Urinary bladder (tissue), 4 donors: ENCODE measurements at places on chromosomes 7 and 10. TPM values are rescaled to one million over a fixed set of nuclear protein-coding genes. Genes with fewer than 3 reads are reported as not detected.
A peak's percentile ranks its signal among the peaks of the same experiment; 100 is the strongest.

GRCh38 chr7:746155-747061, 19.3 kb upstream of the PRKAR1B start:
- no peak for DNase-seq

DNA sequence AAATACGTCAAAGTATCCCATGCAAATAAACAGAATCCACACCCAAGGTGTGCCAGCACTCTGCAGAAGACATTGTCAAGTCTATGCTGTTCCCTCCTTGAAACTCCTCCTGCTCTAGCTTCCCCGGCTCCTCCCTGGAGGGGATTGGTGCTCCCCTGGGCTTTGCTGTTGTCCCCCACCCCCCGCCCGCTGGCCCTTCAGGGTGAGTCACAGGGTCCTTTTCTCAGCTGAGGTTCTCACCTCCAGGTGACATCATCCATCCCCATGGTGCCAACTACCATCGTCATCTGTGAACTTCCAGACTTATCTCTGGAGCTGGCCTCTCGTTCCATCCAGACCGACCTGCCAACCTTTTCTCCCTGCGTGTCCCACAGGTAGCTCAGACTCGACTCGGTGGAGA, 77.0 kb downstream of the ITIH5 start:
- no peak for DNase-seq

SLC26A4 gene
- 0.37 TPM for polyA plus RNA-seq

DNA sequence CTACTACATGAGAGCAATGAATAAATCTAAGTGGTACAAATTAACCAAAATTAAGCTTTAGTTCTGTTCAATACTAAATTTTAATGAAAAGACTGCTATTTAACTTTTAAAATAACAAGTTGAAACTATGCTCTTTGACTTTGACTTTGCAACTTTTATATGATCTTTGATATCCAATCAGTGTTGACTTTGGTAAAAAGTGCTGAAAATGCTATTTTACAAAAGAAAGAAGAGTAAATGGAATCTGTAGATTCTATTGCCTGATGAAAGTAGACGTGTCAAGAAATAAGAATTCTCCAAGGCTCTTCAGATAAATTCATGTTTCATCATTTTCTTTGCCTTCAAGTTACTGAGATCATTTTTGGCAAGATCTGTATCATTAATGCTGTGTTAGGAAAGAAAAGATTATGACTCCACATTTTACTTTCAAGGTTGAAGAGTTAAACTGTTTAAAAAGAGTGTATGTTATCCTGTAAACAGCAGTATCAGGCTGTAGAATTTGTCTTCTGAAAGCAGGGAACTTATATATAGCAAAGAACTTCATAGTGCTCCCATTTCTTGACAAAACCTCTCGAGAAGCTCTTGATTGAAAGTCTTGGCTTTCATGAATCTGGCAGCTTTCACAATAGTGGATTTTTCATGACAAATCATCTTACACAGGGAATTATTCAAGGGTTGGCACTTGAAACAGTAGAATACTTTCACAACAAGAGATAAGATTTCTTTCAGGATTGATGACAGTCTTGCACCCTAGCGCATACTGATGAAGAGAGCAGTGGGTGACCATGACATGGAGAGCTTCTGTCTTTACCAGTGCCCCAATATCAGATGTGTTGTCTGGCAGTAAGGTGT, 72.1 kb downstream of the PTEN start:
- DNase-seq = no peak

GRCh38 chr10:16436758-16437539, at the start of gene PTER:
Gene PTER (plus strand): TSS chr10:16437010. CDS start chr10:16484385, 47,375 bp downstream.
- DNase-seq = peak; percentile 71

DNA sequence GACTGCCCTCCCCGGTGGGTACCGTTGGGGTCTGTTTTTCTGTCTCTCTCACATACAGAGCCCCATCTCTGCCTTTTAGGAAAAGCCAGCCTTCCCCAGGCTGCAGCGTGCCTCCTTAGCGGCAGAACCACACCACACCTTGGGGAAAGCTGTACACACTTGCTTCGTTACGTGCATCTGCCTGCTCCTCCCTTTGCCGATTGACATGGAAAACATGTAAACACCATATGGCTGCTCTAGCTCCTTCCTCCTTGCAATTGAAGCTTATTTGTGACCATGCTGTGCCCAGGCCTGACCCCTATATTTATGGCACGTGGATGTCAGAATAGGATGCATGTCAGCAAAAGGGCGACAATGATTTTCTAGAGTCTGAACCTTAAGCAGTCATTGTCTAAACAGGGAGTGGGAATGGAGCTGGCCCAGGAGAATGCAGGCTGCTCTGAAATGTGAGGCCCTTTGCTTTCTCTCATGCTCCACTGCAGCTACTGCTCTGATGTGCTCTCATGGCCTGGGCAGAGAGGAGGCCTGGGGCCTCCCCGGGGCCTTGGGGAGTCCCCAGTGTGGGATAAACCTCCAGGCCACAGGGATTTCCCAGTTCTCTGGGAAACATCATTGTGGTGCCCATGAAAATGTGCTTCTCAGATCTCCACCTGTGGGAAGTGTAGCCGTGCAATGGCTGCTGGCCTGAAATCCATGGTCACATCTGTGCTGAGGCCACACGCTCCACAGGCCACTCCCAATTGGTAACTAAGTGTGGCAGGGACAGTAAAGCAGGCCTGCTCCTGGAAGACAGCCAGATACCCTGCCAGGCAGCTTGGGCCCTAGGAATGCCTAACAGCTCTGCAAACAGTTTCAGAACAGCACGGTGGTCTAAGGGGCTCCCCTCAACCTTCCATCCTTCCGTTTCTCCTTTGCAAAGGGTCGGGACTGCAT, 18.6 kb downstream of the PDE6C start:
- DNase-seq = no peak

- DNase-seq = peak; percentile 90
Measured at GRCh38 chr10:132331601-132332432, at the start of gene LRRC27. Gene LRRC27 (plus strand): TSS chr10:132332193. CDS start chr10:132333525, 1,332 bp downstream.

DNA sequence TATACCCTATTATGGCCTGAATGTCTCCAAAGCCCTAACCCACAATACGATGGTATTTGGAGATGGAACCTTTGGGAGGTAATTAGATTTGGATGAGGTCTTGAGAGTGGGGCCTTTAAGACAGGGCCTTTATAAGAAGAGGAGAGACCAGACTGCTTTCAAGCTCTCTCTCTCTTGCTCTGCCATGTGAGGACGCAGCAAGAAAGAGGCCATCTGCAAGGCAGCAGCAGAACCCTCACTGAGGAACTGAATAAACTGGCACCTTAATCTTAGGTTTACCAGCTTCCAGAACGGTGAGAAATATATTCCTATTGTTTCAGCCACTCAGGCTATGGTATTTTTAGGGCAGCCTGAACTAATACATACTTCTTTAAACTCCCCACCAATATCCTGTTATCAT, 2.0 kb upstream of the GNAI1 start:
- no peak for DNase-seq

DNA sequence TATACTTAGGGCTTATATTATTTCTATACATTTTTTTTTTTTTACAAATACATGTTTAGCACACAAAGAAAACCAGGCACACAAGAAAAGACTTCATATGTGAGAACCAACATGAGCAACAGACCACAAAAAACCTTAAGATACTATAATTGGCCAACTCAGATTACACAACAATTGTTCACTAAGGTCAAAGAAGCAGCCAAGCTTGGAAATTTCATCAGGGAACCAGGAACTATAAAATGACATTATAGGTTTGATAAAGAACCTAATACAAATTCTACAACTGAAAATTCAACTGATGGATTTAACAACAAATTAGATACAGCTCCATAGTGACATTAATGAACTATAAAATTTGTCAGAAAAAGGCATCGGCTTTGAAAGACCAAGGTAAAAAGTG, 4.4 kb upstream of the LUC7L2 start:
- DNase-seq = no peak

DNA sequence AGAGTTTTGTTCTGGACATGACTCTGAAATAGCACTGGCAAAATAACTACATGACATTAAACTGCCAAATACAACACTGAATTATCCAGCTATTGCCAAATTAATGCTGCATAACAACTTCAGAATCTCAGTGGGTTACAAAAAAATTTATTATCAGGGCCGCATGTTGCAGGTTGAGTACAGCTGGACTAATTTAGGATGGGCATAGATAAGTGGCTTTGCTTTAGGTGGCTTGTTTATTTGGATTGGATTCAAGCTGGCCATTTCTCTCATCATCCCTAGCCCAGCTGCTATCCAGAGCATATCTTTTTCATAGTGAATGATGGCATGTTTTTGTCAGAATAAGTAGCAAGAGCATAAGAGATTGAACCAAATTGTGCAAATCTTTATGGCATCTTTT, 1277.1 kb downstream of the REEP3 start:
- DNase-seq = no peak

GRCh38 chr7:101563943-101564777, 64.9 kb downstream of the MYL10 start:
- no peak for DNase-seq

GRCh38 chr10:119686465-119687191, 35.4 kb downstream of the BAG3 start:
- DNase-seq = peak; percentile 52

LEP gene
- 5.3 TPM for polyA plus RNA-seq

AKR1C8 gene
- not detected for polyA plus RNA-seq

GRCh38 chr7:150787321-150788281, 12.6 kb downstream of the TMEM176B start:
- peak; percentile 52 for DNase-seq

GRCh38 chr10:78290131-78290750, 256.6 kb downstream of the RPS24 start:
- no peak for DNase-seq

DNA sequence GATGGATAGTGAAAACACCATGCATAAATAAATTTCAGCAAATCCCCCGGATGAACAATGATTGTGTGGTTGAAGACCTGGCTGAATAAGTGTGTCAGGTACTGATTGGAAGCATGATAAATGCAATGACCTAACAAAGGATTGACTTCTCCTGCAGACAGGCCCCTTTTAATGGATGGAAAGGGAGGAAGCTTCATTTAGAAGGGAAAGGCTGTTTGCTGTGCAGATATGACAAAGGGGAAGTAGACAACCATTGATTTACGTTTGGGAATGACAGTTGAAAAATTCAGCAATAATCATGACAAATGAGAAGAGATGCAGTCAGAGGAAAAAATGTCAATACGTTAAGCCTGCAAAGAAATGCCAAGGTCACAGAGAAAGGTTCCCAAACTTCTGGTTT, 503.8 kb downstream of the LRMDA start:
- DNase-seq = no peak

DNA sequence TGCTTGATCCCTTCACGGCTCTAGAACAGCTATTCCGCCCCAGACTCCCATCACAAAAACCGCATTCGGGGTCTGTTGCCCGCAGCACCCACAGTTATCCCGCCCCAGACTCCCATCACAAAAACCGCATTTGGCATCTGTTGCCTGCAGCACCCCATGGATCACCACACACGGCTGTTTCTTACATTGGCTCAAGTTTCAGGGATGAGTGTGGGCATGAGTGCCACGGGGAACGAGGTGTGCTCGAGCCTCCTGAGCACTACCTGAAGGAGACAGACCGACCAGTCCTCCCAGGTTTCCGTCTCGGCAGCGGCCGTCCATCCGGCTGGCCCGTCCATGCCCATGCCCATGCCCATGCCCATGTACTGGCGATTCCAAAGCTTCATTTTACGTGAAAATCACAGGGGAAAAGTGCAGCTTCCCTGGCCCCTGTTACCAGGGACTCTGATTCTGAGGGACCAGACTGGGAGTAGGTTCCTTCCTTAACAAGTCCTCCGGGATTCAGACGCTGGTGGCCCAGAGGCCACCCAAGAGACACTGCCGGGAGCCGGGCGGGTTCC, 66.4 kb upstream of the INSIG1 start:
- DNase-seq = no peak

GRCh38 chr10:104322416-104322782, 15.9 kb downstream of the ITPRIP start:
- DNase-seq = no peak

- DNase-seq = no peak
Measured at GRCh38 chr10:124663228-124663627, 81.0 kb downstream of the FAM53B start.

GRCh38 chr7:81173766-81174281, 255.0 kb upstream of the SEMA3C start:
- DNase-seq = no peak

TECPR1 gene
- polyA plus RNA-seq = 14.2 TPM

DNA sequence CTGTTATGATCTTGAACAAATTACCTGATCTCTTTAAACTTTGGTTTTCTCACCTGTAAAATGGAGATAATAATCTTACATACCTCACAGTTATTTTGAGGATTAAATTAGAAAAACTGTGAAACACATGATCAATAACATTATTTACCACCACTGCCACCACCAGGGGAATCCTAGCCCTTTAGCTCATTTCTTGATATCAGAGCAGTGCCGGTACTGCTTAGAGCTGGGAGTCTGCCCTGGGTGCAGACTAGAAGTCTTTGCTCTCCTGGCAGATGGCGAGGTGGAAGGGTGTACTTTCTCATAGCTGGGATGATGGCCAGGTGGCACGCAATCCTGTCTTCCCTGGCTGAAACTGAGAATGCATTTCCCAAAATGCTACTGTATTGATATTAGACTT, 12.7 kb upstream of the EFCAB10 start:
- DNase-seq = no peak

CRPPA gene
- 0.99 TPM for polyA plus RNA-seq

DNA sequence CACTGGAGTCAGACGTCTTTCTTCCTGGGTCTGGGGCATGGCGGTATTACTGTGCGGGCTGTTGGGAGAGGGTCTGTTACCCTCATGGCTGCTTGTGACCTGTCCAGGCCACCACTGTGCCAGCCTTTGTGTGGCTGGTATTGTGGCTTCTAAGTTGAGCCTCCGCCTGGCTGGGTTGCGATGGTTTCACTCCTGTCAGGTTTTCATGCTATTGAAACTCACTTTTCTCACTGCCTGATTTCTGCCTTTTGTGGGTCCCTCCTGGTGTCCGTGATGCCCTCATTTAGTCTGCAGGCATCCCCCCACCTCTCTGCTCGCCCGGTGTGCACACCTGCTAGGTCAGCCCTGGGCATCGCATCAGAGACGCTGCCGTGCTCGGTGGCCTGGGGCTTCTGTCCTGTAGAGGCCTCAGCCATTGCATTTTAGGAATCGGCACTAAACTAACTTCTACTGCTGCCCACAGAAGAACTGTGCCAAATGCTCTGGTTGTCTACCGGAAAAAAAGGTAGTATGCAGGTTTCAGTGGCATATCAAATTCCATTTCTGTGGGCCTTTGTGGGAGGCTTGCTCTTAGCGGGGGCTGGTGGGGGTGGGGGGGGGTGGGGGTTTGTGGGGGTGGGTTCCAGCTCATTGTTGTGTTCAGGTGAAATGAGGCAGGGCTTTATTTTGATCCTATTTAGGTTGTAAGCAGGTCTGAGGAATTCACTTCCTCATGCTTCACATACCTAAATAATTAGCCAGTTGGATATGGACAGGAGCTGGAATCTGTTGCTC, 64.3 kb downstream of the MGMT start:
- DNase-seq = no peak

GRCh38 chr7:3117081-3117480, 73.4 kb upstream of the CARD11 start:
- no peak for DNase-seq

- DNase-seq = no peak
Measured at GRCh38 chr10:103690281-103690680, 165.1 kb downstream of the SH3PXD2A start.

GRCh38 chr7:41825927-41826480, 123.1 kb upstream of the INHBA start:
- no peak for DNase-seq

GRCh38 chr10:21995557-21995956, 8.0 kb downstream of the DNAJC1 start:
- no peak for DNase-seq

PDAP1 gene
- 215 TPM for polyA plus RNA-seq
